Cortex of kidney (tissue), 1 donor: ENCODE measurements at places on chromosomes 16 and 17.

DNA sequence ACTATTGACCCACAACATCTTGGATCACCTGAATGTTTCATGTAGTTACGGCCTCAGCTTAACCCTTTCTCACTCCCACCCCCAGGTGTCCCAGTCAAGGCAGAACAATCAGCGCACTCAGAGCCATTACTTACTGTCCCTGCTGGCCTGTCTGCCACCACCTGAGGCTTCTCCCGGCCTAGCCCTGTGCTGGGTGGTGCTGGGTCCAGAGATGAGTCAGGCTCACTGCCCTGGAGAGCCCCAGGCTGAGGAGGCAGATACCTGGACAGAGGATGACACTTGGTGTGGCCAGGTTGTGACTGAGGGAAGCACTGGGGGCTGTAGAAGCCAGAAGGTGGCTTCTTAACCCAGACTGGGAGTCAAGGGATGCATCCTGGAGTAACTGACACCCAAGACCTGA, 4.0 kb upstream of the SLC5A2 start:
- no peak for DNase-seq

GRCh38 chr17:78034429-78035091, 76.1 kb downstream of the TNRC6C start:
- DNase-seq, result no peak

DNA sequence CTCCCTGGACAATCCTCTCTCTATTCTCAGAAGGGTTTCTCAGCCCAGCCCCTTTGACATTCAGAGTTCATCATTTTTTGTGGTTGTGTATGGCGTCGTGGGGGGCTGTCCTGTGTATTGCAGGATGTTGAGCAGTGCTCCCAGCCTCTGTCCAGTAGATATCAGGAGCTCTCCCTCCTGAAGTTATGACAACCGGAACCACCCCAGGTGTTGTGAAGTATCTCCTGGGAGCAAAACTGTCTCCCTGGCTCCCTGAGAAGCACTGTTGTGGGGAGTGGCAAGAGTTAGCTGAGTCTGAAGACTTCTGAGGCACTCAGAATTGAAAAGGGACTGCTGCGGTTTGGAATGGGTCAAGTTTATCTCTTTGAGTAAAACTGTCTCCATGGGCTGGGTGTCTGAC, 55.9 kb upstream of the MGAT5B start:
- no peak for DNase-seq

DNA sequence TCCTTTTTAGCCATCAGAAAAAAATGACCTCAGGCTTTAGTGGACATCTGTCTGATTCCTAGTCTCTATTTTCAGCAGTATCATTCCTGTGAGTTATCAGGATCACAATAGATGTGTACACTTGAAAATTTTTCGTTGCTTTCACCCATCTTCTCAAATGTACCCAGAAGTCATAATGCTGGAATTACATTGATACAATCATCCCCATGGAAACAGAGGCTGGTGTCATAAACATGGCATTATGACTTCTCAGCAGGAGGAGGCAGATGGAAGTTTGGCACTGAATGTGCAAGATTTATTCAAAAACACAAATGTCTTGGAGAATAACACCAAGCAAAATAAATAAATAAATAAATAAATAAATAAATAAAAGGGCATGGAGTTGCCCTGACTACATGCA, 292.5 kb downstream of the PHKB start:
- no peak for DNase-seq

GRCh38 chr17:45018514-45018847, 33.0 kb downstream of the DCAKD start:
- no peak for DNase-seq

GRCh38 chr16:61780161-61780560, 256.1 kb downstream of the CDH8 start:
- no peak for DNase-seq

DNA sequence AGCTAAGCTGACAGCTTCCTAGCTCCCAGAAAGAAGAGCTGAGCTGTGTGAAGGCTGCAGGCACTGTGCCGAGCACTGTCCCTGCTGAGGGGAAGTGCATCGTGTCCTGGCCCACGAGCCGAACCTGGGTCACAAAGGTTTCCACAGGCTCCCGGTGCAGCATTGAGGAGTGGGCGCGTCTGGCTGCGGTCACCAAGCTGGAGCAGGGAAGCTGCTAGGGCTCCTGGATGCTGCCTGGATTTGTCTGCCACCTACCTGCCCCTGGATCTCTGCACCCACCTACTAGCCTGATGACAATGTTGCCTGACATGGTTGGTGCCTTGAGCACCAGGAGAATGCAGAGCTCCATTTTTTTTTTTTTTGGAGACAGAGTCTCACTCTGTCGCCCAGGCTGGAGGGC, 6.5 kb upstream of the SRRM2 start:
- DNase-seq, result no peak

DNA sequence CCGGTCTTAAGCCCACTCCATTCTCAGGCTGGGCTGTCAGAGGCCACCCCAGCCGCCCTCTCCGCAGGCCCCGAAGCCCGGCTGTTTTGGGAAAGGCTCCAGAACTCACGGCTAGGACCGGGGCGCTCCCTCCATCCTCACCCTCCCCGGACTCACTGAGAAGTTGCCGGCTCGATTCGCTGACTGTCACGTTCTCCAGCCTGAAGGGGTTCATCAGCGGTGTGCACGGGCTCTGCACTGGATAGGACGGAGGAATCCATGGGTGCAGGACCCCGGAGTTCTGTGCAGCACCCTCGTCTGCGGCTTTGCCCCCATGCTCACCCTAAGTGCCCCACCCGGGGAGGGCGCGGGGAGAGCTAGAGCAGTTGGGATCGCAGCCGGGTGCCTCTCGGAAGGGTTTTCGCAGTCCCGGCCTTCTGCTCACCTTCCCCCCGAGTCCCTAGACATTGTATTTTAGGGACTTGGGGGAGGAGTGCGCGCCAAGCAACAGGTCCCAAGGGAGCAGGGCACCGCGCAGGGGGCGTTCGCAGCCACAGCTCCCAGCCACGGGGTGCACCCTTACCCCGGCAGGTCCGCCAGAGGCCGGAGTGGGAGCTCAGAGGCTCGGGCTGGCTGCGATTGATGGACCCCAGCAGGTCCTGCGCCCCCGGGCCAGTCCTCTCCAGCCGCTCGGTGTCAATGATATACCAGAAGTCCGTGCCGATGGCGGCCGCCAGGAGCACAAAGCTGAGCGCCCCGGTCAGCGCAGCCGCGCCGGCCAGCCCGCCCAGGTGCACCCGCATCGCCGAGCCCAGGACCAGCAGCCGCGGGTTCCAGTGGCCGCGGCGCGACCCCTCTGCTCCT, 1.0 kb downstream of the TMEM114 start:
- DNase-seq, result no peak
